Esophagus squamous epithelium (tissue), 5 donors: ENCODE measurements at places on chromosomes 3 and 15.

DNA sequence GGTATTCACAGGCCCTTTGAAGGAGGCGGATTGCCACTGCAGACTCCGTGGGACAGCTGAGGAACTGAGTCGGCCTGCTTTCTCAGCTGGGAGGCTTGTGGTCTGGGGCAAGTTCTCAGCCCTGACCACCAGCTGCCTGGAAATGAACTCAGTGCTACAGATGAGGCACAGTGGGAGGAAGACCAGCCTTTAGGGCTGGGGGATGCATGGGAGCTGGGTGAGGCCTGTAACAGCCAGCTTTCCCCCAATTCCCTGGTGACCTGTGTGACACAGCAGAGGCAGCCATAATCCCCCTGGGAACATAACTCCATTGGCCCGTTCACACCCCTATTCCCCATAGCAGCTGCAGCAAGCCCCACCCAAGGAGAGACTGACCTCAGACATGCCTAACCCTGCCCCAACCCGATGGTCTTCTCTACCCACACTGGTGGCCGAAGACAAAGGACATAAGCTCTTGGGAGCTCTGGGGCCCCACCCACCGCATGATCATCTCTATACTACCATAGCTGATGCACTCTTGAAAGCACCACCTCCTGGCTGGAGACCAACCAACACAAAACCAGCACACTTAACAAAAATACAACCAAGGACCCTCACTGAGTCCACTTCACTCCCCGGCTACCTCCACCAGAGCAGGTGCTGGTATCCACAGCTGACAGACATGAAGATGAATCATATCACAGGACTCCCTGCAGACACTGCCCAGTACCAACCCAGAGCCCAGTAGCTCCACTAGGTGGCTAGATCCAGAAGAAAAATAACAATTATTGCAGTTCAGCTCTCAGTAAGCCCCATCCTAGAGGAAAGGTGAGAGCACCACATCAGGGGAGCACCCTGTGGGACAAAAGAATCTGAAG is 24.9 kb downstream of the ZMAT3 start:
- no peak for DNase-seq

DNA sequence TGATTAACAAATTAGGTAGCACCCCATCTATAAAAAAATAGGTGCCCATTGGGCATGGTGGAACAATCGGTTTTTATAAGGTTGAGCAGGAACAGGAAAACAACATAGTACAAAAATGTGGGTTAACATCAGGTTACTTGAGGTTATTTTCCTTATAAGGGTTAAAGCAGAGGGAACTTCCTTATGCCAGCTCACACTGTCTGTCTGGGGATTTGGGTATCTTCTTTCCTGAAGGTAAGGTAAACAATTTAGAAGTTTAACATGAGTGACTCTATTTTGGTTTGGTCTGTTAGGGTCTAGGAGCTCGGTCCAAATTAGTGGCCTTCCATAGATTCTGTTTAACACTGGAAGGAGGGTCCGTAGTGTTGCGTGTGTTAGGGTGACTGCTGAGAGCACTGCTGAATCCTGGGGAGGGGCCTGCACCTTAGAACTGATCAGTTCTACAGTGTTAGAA is 14.7 kb downstream of the CHD2 start:
- DNase-seq: no peak

DNA sequence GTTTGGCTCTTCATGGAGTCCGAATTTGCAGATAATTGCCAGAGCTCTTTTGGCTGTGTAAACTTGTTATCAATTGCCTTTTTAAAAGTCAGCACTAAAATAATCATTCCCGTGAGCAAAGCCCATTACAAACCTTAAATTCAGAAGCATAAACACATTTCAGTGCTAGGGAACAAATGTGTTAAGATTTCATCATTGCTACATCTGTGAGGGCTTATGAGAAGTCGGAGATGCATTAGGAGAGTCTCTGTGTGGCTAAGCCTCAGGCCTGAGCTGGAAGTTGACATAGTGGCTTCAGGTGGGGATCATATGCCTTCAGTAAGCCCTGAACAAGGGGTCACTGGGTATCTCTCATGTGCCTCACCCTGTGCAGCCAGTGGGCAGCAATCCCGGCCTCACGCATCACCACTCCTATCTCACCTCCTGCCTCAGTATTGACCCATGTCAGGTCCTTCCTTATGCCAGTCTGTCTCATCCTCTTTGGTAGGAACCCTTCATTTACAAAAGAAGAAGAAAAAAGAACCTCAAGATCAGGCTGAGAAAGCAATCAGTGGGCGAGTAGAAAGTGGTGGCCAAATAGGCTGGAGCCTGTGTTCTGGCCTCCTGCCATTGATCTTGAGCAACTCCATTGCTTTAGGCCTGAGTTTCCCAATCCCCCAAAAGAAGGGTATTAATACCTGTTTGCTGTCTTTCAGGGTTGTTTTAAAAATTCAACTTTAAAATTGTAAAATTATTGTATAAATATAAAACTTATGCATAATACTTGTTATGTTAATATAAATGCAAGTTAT is 233.5 kb downstream of the IL20RB start:
- no peak for DNase-seq

DNA sequence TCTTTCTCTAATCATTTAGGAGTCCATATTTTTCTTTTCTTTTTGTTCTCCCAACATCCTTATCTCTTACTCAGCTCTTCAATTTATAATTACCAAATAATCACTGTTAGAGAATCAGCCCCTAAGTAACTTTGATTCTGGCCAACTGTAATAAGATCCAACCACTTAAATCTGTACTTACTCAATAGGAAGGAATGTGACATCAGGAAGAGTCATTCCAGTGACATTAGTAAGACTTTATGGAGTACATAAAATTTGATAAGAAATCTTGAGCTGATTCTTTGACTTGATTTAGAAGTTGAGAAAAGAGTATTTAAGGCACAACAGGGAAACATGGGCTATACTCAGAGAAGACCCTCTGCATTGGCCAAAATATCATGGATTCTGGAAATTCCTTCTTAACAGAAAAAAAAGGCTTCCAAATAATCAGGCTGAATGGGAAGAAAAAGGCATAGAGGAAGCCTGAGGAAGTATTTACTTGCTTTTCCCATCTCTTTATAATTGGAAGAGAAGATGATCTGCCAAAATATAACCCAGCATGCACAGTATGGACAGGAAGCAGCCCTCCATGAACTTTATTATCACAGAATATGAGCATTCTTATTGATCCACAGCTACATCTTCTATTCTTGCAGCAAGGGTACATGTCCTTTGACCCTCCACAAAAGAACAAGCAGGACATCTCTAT is 289.7 kb upstream of the TPRG1 start:
- no peak for DNase-seq

DNA sequence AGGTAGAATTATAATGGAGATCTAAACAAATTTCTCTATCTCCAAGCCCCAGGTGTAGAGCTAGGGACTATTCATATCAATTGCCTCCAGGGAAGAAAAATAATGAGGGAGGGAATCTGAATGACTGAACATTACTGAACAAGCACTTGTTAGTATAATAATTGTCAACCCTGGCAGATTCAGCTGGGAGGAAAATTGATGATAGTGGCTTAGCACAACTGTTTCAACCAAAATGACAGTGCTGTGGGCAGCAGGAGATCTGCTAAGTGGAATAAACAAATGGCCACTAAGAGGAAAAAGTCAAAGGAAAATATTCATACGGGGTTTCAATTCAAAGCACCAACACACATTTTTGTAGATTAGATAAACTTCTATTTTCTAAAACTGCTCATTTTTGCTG is 294.9 kb upstream of the ZNF385D start:
- no peak for DNase-seq

- no peak for DNase-seq
Observed at GRCh38 chr15:82968066-82968465, 15.5 kb upstream of the HOMER2 start.

- no peak for DNase-seq
Observed at GRCh38 chr3:122538956-122539490, 24.3 kb upstream of the KPNA1 start.

DNA sequence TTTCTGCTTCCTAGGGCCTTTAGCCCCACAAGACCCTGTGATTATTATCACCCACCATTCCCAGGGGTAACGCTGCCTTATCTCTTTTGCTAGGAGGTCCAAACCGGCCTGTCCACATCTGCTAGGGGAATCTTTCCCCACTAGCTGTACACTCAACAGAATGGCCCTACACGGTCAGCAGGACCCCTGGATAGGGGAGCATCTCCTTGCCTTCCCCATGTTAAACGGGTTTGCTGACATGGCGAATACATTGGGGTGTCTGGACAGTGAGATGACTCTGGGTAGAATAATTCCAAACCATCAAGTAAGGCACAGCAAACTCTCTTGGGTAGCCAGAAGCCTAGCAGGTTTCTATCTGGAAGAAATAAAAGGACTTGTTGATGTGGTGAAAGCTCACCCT is 702 bp downstream of the TRAIP start:
- no peak for DNase-seq

- no peak for DNase-seq
Observed at GRCh38 chr3:124887177-124887931, at the start of gene ITGB5. TSS of gene ITGB5 (minus strand) at chr3:124887365. CDS start at chr3:124887000, 365 bp downstream.

DNA sequence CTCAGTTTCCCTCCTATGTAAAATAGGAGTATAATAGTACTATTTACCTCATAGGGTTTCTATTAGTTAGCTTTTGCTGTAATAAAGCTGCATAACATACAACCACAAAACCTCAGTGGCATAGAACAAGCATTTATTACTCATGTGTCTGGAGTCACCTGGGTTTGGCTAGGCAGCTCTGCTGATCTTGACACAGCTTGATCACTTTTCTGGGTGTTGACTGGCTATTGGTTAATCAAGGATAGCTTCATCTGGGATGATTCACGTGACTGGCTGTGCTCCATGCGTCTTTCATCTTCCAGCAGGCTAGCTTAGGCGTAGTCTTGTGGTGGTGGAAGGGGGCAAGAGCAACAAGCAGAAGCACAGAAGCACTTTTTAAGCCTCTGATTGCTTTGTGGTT is 112.6 kb downstream of the SQOR start:
- DNase-seq: no peak

DNA sequence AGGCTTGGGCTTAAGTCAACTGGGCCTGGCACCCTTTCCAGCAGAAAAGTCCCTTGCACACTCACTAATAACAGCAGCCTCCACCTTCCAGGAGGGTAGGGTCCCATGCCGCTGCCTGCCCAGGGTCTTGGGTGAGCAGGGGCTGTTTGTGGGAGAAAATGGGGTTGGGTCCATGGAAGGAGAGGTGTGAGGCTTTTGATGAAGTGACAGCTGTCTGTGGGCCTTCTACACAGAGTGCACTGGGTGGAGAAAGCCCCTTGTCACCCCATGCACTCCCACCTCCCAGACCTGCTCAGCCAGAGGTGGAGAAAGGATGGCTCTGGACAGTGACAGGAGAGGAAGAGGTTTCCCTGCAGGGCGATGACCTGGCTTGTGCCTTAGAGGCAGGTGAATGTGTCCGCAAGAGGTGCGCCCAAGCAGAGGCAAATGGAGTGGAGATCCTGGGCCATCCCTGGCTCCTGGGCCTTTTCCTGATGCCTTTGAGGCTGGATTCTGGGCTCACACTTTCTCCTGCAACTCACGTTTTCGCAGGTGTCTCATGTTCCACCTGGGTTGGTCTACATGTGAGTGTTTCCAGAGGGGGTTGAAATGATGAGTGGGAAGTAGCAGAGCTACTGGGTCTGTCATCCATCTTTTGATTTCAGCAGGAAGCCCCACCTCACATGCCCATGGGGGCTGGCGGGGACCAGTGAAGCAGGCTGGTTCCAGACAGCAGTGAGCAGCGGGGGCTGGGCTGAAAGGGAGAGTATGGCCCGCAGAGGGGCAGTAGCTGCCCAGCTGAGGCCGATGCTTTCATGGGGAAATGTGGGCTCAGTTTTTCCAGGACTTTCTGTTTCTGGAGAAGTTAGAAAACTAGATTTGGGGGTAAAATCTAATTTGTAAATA is 85.2 kb upstream of the PRR23E start:
- no peak for DNase-seq

DNA sequence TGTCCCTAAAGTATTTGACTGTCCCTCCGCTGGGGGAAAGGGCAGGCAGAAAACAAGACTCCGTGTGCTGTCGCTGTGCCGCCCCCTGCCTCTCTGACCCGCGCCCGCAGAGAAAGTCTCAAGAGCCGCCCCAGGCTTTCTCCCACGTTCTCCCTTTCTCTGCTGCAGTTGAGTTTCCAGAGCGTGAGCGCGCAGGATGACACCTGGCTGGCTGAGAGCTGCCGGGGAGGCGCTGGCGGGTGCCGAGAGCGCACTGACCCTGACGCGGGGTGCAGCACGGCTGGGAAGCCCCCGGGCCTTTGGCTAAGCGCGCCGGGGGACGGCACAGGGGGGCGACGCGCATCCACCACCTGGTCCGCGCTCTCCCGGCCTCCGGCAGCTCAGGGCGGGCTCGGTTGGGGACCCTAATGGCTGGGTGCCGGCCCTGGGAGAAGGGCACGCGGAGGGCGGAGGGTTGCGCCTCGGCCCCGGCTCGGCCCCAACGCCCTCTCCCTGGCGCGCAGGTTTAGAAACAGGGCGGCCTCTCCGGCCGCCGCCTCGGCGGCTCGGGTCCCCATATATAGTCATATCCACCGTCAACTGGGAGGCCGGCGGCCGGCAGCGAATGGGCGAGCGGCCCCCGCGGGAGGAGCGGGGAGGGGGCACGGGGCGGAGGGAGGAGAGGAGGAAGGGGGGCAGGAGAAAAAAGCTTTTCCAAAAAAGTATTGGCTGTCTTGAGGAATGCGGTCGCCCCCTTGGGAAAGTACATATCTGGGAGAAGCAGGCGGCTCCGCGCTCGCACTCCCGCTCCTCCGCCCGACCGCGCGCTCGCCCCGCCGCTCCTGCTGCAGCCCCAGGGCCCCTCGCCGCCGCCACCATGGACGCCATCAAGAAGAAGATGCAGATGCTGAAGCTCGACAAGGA is at the start of gene TPM1:
TPM1 (plus strand) TSS at position 774 of the 903 bp plus-strand sequence; CDS start at position 857, 83 bp downstream.
- no peak for DNase-seq

GRCh38 chr15:35673093-35673684 is 127.2 kb upstream of the DPH6 start:
- no peak for DNase-seq

DNA sequence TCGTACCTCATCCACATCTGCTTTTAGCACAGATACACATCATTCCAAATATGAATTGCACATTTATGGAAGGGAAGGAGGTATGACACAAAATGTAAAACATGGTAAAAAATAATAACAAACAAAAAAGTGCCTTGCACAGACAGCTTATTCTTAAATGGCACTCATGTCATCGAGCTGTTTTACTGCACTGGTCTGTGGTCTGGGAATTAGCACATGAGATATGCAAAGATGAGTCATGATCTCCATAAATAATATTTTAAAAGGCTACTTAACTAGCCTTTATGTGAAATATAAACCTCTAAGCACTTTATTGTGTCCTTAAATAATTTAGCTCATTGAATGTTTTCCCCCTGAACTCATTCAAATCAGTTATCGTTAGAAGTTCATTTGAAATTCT is 142.2 kb upstream of the ZNF385D start:
- no peak for DNase-seq

- DNase-seq: no peak
Observed at GRCh38 chr15:75416584-75416983, 34.9 kb downstream of the SIN3A start.

GRCh38 chr3:175951047-175951694 is 1092.0 kb downstream of the NAALADL2 start:
- no peak for DNase-seq
